Stimulated activated naive CD4-positive, alpha-beta T cell treated with Interleukin-2 at 50 U/mL for 16 hours (primary cell): ENCODE measurements at places on chromosomes 11 and 22.

DNA sequence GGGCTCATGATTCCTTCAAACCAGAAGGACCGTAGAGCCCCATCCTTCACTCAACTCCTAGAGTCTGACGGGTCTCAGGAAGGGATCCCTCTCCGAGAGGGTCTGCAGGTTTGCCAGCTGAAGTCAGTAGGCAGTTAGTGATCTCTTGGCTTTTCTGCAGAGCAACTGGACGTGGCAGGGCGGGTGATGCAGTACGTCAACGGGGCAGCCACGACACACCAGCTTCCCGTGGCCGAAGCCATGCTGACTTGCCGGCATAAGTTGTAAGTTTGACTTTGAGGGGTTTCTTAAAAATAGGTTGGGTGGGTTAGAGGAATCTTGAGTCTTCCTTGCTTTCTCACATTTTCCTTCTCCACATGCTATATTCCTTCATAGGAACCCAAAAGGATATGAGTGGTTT, 33.3 kb upstream of the RAB1B start:
- DNase-seq, result no peak

DNA sequence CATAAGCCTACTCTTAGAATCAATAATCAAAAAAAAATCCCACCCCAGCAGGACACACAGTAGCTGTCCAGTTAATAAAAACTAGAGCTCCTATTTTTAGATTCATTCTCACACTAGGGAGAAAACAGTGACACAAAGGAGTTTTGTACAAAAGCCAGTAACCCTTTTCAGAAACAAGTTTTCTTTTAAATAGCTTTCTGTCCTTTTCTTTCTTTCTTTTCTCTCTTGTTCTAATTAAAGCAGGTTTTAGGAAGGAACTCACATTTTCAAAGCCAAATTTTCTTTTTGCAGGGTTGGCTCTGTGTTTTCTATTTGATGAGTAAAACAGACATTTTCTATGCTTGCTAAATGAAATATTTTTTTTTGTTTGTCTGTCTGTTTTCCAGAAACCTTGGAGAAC, 1390.7 kb downstream of the FAM181B start:
- no peak for DNase-seq

GRCh38 chr11:128988242-128988970, 45.7 kb upstream of the TP53AIP1 start:
- no peak for DNase-seq

DNA sequence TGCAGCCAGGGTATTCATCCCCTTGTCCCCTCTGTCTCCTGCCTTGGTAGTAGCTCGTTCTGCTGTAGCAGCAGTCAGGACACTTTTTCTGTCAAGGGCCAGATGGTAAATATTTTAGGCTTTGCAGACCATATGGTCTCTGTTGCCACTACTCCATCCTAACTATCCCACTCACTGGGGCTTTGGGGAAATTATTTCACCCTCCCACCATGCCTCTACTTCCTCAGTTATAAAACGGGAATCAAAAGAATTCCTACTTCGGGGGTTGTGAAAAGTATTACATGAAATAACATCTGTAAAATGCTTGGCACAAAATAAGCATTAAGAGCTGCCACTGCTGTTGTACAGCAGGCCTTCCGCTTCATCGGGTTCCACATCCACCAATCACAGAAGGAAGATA, 89.9 kb upstream of the LDLRAD3 start:
- no peak for DNase-seq

DNA sequence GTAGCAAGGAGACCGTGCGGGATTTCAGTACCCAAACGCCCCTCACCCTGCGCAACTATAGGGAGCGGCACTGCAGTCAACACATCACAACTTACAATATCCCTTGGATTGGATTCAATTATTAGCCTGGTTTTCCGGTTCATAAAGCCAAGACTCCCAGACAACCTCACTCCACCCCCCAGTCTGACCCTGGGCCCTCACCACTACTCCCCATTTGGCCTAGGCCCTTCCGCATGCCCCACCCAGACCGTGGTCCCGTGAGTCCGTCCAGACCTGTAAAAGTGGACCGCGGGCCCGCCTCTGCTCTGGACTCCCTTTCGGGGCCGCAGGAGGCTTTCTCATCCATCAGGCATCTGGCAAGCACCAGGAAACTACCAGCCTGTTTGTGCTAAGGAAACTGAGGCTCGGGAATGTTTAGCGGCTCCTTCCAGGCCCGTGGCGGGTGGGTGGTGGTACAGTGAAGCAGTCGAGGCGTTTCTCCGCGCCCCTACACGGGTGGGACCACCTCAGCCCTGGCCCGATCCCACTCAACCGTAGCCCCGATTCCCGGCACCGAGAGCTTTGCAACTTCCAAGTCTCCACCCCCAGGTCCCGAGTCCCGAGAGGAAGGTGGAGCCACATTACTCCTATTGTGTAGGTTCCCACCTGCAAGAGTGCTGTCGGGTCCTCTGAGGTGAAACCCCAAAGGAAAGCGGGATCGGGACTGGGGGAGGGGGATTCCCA, 679 bp upstream of the DPP3 start:
- DNase-seq, result no peak

DNA sequence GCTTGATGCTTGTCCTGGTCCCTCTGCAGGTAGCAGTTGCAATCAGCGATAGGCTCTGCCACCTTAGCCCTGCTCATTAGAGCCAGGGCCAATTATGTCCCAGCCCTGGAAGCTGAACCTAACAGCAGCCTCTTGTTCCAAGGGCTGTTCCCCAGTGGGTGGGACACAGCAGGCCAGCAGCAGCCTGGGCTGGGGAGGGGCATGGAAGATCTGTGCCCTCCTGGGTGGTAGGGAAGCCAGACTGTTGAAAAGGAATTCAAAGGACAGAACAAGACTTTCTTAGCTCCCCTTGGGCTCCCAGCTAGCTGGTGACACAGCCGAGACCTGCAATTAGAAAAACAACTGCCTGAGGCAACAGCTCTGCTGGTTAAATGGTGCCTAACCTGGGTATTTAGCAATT, 17.4 kb downstream of the DRD2 start:
- no peak for DNase-seq

- DNase-seq, result no peak
Observed at GRCh38 chr11:103407641-103408040, 298.4 kb downstream of the DYNC2H1 start.

DNA sequence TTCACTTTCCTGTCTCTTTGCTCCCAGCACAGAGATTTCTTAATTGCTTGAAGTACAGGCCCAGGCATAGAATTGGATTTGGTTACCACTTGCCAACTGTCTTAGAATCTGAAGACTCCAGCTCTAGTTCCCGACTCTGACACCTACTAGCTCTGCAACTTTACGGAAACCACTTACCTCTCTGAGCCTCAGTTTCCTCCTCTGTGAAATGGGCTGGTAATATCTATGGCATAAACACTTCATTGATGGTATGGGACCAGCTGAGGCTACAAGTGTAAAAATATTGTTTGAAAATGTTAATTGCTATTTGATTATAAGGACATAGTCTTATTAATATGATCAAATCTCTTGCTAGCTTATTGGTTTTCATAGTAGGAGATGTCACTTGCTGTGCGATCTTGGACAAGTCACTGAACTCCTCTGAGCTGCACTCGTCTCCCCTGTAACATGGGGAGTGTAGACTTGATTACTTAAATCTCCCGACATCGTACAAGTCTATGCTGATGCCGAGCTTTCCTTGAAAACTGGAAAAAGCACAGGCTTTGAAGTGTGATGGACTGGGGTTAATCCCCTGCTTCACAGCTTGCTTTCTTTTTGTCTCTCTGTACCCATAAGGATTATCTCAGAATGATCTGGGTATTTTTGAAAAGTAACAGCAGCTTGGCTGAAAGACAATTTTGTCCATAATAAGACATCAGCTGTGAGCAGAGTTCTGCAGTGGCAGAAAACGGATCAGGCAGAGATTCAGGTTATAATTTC, 11.8 kb upstream of the E2F8 start:
- DNase-seq, result no peak

- DNase-seq, result no peak
Observed at GRCh38 chr11:8338138-8338537, 74.5 kb upstream of the LMO1 start.

DNA sequence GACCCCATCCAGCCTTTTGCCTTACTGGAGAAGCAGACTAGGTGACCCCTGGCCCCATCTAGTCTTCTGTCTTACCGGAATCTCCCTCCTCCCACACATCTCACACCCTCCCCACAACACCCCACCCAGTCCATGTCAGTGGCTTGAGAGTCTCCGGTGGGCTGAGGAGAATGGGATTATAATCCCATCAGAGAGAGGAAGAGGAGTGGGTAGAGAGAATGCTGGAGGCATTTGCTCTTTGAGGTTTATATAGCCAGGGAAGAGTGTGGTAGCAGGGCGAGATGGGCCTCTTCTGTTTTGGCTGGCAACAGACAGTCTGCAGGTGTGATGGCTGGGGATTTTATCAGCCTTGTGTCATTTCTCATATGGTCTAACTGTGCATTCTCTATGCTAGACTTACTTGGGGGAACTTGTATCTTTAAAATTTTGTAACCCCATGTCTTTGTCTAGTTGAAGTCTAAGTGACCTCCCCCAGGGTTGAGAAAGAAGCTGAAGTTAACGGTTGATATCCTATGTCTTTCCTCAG, 50.3 kb downstream of the GRAMD1B start:
- DNase-seq, result no peak

GRCh38 chr11:41010361-41011050, 448.9 kb downstream of the LRRC4C start:
- no peak for DNase-seq

DNA sequence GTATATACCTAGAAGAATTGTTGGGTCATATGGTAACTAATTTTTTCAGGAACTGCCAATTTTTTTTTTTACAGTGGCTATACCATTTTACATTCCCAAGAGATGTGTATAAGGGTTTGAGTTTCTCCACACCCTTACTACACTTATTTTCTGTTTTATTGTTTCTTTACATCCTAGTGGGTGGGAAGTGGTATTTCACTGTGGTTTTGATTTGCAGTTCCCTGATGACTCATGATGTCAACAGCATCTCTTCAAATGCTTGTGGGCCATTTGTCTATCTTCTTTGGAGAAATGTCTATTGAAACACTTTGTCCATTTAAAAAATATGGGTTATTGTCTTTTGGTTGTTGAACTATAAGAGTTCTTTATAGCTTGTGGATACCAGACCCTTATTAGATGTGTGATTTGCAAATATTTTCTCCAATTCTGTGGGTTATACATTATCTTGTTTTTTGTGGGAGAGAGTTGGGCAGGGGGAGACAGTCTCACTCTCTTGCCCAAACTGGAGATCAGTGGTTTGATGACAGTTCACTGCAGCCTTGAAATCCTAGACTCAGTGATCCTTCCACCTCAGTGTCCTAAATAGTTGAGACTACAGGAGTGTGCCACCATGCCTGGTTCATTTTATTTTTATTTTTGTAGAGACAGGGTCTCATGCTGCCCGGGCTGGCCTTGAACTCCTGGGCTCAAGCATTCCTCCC, 30.3 kb upstream of the PISD start:
- DNase-seq, result no peak

GRCh38 chr11:82989628-82990404, 81.9 kb downstream of the RAB30 start:
- DNase-seq, result no peak

GRCh38 chr11:134401825-134402809, 9.9 kb downstream of the B3GAT1 start:
- no peak for DNase-seq

DNA sequence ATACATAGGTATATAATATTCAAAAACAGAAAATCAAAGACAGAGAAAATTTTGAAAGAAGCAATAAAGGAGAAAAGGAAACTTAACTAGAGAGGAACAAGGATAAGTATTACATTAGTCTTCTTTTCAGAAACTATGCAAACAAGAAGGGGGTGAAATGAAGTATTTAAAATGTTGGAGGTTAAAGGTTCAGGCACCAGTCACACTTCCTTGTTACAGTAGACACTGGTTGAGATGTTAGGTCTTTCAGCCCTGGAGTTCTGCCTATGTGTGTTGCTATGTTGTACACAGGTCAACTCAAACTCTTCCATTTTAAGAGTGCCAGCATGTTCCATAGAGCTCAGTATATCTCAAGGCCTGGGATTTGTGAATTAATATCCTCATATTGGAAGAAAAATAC, 6.0 kb upstream of the MS4A4A start:
- DNase-seq, result no peak

DNA sequence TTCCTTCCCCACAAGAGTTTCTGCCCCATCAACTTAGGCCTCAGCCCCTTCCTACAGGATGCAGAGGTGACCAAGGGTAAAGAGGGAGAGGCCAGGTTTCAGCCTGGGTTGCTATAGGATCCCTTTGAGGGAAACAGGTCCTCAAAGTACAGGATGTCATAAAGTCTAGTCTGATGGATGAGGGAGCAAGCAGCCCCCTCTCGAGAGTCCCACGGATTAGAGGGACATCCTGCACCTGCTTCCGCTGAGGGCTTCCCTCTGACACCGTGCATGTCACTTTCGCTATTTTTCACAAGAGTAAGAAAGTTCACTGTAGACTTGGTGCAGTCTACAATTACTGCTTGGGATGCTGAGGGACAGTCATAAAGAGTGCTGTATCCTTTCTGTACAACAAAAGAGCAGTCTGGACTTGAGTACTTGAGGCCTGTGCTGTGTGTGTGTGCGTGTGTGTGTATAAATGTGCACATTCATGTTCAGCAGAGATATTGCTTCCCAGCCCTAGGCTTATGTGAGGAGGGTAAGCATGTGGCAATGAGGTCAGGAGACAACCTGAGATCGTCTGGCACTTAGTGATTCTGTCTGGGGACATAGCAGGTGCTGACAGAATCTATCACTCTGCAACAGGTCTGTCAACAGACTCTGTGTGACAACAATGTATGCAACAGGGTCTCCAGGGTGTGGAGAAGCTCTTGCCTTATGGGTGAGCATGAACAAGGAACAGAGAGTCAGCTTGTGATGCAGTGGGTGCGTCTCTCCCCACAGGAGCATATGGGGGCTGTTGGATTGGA, 18.0 kb upstream of the CHST1 start:
- DNase-seq, result no peak

DNA sequence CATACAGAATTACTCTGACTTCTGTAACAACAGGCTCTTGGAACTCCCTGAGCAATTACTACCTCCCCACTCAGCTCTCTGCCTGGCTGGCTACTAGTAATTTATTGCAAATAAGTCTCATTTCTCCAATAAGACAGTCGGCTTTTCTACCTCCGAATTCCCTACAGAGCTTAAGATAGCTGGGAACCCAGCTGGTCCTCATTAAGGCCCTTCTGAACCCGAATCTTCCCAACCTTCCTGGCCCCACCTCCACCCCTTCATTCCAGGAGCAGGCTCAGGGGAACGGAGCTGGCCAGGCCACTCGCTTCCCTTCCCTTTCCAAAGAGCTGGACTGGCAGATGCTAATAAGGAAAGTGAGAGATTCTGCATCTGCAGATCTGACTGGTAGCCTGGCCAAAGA, 21.6 kb downstream of the TMPRSS5 start:
- DNase-seq, result no peak

DNA sequence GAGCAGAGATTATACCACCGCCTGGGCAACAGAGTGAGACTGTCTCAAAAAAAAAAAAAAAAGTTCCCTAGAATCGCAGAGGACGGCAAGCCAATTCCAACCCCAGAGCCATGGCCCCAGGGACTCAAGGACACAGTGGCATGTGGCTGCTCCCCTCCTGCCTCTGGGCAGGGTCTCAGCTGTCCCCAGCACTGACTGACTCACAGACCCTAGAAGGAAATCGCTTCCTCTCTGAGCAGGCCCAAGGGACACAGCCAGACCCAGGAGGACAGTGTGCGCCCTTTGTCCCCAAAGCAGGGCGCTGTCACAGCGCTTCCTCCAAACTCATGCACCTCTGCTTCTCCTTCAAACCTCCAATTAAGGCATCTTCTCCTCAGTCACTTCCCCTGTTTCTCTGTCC, 2.3 kb downstream of the PACSIN3 start:
- DNase-seq, result no peak

- DNase-seq, result no peak
Observed at GRCh38 chr22:19644314-19645223, 69.7 kb upstream of the SEPTIN5 start.

- DNase-seq, result no peak
Observed at GRCh38 chr11:15968461-15969130, 387.8 kb downstream of the SOX6 start.
